ENCODE measurements at places on chromosomes 5 and 9. TPM values are rescaled to one million over a fixed set of nuclear protein-coding genes. Genes with fewer than 3 reads are reported as not detected.

GRCh38 chr5:128536254-128537220 lies 1.5 kb downstream of the FBN2 start:
- no peaks in the 10 kb centered on the region for H3K36me3 ChIP-seq
- H3K4me1 ChIP-seq = peaks cover 21% of the 10 kb centered on the region
- H3K27me3 ChIP-seq = no peaks in the 10 kb centered on the region
- no peak overlapping the region for H3K27ac ChIP-seq
- DNase-seq = no peak

DNA sequence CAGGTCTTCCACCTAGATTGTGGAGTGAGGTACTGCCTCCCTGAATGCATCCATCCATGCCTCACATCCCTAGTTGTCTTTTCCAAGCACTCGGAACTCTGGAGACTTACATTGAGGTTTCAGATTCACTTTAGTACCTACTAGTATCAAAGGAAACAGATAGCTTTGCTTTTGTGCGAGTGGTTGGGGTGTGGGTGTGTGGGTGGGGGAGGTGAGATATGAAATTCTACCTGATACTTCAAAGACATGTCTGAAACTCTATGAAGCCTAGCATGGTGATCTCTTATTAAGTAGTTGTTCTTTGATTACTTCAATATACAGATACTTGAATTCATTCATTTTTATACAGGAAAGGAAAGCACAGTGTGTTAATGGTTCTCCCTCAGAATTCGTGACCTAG lies 64.4 kb downstream of the MCCC2 start:
- H3K36me3 ChIP-seq = peaks cover 19% of the 10 kb centered on the region
- H3K4me1 ChIP-seq = no peaks in the 10 kb centered on the region
- H3K27ac ChIP-seq = no peak overlapping the region
- no peak overlapping the region for H3K4me3 ChIP-seq

GRCh38 chr5:45057564-45057963 lies 248.8 kb downstream of the MRPS30 start:
- no peaks in the 10 kb centered on the region for H3K4me1 ChIP-seq
- no peaks in the 10 kb centered on the region for H3K27me3 ChIP-seq
- DNase-seq = no peak
- H3K4me3 ChIP-seq = no peak overlapping the region

GRCh38 chr5:74863726-74864125 lies 2.5 kb downstream of the FAM169A start:
- no peak overlapping the region for H3K4me3 ChIP-seq
- H3K4me1 ChIP-seq = peaks cover 8% of the 10 kb centered on the region
- no peak for DNase-seq
- H3K27me3 ChIP-seq = no peaks in the 10 kb centered on the region
- H3K36me3 ChIP-seq = no peaks in the 10 kb centered on the region

GRCh38 chr5:6396836-6397535 lies 18.6 kb upstream of the MED10 start:
- H3K4me1 ChIP-seq = no peaks in the 10 kb centered on the region
- H3K36me3 ChIP-seq = no peaks in the 10 kb centered on the region
- no peak overlapping the region for H3K27ac ChIP-seq
- no peaks in the 10 kb centered on the region for H3K27me3 ChIP-seq
- H3K4me3 ChIP-seq = no peak overlapping the region

DNA sequence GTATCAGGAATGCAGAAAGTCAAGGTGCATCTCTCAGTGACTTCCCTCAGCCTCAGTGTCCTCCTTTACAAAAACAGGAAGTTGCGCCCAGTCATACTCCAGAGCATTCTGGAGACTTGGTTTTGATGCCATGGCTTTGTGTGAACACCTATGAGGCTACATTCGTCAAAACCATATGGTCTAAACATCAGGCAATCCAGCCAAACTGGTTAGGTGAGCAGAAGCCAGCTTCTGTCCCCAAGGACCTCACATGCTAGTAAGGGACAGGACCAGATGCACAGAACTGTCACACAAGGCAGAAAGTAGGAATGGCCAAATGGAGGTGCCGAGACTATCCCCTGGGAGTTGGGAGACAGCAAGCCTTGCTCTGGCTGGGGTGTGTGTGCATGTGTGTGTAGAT lies 217.2 kb downstream of the MELK start:
- no peaks in the 10 kb centered on the region for H3K27me3 ChIP-seq
- no peaks in the 10 kb centered on the region for H3K36me3 ChIP-seq
- H3K4me3 ChIP-seq = no peak overlapping the region

DNA sequence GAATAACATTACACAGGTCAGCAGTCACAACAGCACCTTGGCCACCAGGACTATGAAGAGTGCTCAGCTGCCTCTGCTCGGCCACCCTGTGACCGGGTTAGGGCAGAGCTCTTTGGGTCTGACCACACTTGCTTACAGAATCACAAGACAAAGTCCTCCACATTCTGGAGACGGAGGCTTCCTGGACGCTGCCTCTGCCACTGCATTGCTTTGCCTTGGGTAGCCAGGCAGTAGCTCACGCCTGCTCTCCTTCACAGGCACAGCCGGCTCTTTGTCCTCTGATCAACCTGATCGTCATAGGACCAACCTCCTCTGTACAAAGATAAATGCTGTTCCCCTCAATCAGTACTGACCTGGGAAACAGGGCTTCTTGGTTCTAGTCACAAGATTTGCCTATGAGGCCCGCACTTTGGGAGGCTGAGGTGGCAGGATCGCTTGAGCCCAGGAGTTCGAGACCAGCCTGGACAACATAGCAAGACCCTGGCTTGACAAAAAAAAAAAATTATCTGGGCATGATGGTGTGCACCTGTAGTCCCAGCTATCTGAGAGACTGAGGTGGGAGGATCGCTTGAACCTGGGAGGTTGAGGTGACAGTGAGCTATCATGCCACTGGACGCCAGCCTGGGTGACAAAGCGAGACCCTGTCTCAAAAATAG lies 128.4 kb upstream of the IER5L start:
- H3K4me3 ChIP-seq = no peak overlapping the region
- DNase-seq = no peak
- H3K27ac ChIP-seq = no peak overlapping the region
- H3K36me3 ChIP-seq = no peaks in the 10 kb centered on the region
- H3K27me3 ChIP-seq = no peaks in the 10 kb centered on the region
- no peaks in the 10 kb centered on the region for H3K4me1 ChIP-seq

GRCh38 chr5:131746423-131746822 lies 50.4 kb downstream of the FNIP1 start:
- H3K4me3 ChIP-seq = no peak overlapping the region
- DNase-seq = no peak
- H3K27ac ChIP-seq = no peak overlapping the region
- no peaks in the 10 kb centered on the region for H3K27me3 ChIP-seq
- no peaks in the 10 kb centered on the region for H3K36me3 ChIP-seq

- peaks cover 16% of the 10 kb centered on the region for H3K4me1 ChIP-seq
- H3K27ac ChIP-seq = no peak overlapping the region
- H3K27me3 ChIP-seq = no peaks in the 10 kb centered on the region
- DNase-seq = no peak
- no peaks in the 10 kb centered on the region for H3K36me3 ChIP-seq
Measured at GRCh38 chr5:177356746-177357145, 978 bp upstream of the RGS14 start.

- no peaks in the 10 kb centered on the region for H3K27me3 ChIP-seq
- no peaks in the 10 kb centered on the region for H3K4me1 ChIP-seq
- H3K4me3 ChIP-seq = no peak overlapping the region
- no peak for DNase-seq
- peak overlapping the region; percentile 40 for H3K27ac ChIP-seq
Measured at GRCh38 chr5:56105511-56106291, 110.9 kb upstream of the IL6ST start.

DNA sequence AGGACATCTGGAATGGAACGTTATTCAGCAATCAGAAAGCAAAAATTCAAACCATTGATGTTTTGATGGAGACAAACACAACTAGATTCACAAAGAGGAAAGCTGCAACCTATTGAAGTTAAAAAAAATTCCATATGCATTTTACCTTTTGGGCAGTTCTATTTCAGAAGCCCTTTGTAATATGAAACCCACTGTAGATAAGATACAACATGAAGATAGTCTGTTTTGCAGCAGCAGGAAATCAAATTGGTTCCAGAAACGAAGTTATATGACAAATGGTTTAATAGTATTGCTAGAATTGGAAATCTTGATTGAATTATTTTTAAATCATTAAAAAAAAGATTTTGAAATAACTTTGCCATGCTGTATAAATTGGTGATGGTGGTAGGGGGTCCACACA lies 872 bp downstream of the LIX1 start:
- H3K27ac ChIP-seq = no peak overlapping the region
- H3K4me1 ChIP-seq = no peaks in the 10 kb centered on the region
- no peak for DNase-seq
- no peak overlapping the region for H3K4me3 ChIP-seq
- H3K27me3 ChIP-seq = no peaks in the 10 kb centered on the region

DNA sequence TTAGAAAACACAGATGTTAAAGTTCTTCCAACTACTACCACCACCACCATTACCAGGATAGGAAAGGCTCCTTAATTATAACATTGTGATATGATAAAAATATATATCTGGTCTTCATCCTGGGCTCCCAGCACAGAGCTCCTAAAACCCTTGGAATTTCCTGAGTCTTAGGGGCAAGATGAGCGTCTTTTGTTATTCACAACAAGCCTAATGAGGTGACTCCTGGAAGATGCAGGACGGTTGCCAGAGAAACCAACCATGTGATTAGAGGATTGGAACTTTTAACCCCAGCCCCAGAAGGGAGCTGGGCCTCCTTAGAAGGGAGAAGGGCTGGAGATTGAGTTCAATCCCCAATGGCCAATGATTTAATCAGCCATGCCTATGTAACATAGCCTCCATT lies 148.0 kb upstream of the ADRA1B start:
- H3K4me3 ChIP-seq = no peak overlapping the region
- no peaks in the 10 kb centered on the region for H3K36me3 ChIP-seq
- peaks cover 5% of the 10 kb centered on the region for H3K4me1 ChIP-seq
- no peak for DNase-seq
- H3K27me3 ChIP-seq = no peaks in the 10 kb centered on the region
- H3K27ac ChIP-seq = no peak overlapping the region

DNA sequence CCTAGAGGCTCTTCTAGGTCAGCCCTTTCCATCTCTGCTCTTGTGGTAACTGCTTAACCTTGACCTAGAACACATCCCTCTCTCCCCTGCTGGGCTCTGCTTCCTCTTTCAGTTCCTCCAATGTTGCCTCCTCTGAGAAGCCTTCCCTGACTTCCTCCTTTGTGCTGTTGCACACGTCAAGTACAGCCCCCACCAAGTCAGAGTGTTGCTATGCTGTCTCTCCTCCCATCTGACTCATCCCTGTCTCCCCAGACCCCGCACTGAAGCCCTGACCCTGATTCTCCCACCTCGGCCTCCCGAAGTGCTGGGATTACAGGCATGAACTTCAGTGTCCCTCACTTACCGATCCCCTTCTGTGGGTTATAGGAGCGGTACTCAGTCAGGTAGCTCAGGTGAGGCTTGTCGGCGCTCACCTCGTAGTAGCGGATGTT lies 10.4 kb upstream of the TRIM14 start:
- H3K27ac ChIP-seq = no peak overlapping the region
- H3K4me3 ChIP-seq = no peak overlapping the region
- DNase-seq = peak; percentile 64
- no peaks in the 10 kb centered on the region for H3K36me3 ChIP-seq
- H3K4me1 ChIP-seq = no peaks in the 10 kb centered on the region

DNA sequence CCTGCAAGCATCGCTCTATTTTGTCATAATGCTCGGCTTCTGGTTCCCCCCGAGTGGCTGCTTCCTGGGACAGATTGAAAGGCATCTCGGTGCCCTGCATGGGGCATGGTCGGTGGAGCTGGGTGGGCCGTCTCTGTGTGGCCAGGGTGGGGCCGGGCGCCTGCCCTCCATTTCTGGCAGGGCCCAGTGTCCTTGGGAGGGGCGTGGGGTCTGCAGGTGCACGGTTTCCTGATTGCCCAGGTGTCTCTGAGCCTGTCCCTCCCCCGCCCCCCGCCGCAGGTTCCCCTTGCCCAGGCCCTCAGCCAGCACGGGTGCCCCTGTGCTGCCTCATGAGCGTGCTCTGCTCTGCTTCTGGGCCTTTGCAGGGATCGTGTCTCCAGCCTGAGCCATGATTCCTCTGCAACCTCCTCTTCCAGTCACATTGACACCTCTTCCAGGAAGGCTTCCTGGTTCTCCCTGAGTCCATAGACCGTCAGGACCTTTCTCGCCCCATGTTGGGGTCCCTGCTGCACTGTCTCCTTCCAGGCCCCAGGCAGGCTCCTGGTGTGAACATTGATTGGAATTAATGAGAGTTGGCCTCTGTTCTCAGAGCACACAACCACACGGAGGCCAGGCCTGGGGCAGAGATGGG lies 90.2 kb downstream of the RXRA start:
- DNase-seq = no peak
- no peak overlapping the region for H3K4me3 ChIP-seq
- peaks cover 71% of the 10 kb centered on the region for H3K4me1 ChIP-seq

DNA sequence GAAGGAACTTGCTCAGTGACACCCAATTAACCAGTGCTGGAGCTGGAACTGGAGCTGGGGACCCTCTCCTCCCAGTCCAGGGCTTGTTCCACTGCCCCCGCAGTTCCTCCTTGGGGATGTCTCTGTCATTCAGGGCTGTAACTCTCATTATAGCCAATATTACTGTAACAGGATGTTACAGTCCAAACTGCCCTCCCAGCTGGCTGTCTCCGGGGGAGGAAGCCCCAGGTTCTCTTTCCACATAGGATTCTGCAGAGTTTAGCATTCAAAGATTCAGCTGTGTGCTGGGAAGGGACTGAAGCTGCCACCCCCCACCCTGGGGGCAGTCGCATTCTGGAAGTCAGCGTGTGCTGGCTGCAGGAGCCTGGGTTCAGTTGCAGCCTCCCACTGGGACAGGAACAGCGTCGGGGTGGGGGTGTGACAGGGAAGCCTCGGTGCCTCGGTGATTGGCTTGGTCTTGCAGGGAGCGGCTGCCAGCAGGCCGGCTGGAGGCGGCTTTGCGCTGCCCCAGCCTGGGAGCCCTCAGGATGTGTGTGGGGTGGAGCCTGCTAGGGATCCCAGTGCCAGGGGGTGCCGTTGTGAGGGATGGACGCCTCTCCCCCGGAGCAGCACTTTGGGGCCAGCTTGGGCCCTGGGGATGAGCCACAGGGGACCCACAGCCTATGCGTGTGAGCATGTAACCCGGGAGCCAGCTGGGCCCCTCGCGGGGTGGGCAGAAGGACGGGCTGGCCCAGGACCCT lies 101.1 kb downstream of the RGS3 start:
- DNase-seq = no peak
- peak overlapping the region; percentile 83 for H3K27ac ChIP-seq
- peak overlapping the region; percentile 43 for H3K4me3 ChIP-seq
- no peaks in the 10 kb centered on the region for H3K27me3 ChIP-seq
- H3K36me3 ChIP-seq = no peaks in the 10 kb centered on the region

- no peaks in the 10 kb centered on the region for H3K27me3 ChIP-seq
- no peak overlapping the region for H3K27ac ChIP-seq
Measured at GRCh38 chr5:82991678-82992323, 85.4 kb downstream of the TMEM167A start.

- H3K27me3 ChIP-seq = no peaks in the 10 kb centered on the region
- no peak for DNase-seq
- peaks cover 81% of the 10 kb centered on the region for H3K4me1 ChIP-seq
- H3K27ac ChIP-seq = no peak overlapping the region
- no peaks in the 10 kb centered on the region for H3K36me3 ChIP-seq
Measured at GRCh38 chr9:135888766-135889394, 18.5 kb downstream of the CAMSAP1 start.

GCNT4 gene
- 2.5 TPM for total RNA-seq

LECT2 gene
- not detected for total RNA-seq

SOWAHA gene
- total RNA-seq = not detected

FAM151B gene
- total RNA-seq = 0.98 TPM

FOXD4L4 gene
- total RNA-seq = not detected

FCN2 gene
- not detected for total RNA-seq

IL12B gene
- not detected for total RNA-seq

LHX3 gene
- total RNA-seq = not detected

GNAQ gene
- 31.9 TPM for total RNA-seq

NR5A1 gene
- total RNA-seq = 1.2 TPM

PAX5 gene
- total RNA-seq = 0.25 TPM

STC2 gene
- total RNA-seq = 2.9 TPM

ENC1 gene
- total RNA-seq = 7.1 TPM

EQTN gene
- not detected for total RNA-seq

KCNT1 gene
- not detected for total RNA-seq
